Stimulated activated CD8-positive, alpha-beta memory T cell treated with anti-CD3 and anti-CD28 coated beads, Interleukin-12 subunit alpha, Interleukin-12 subunit beta, amount 100 ng/mL, for 1 hour (primary cell): ENCODE measurements at places on chromosomes 1 and 21.

GRCh38 chr1:172465617-172466016 lies 21.7 kb upstream of the PIGC start:
- DNase-seq = no peak

GRCh38 chr1:93490357-93490756 lies 42.4 kb downstream of the FNBP1L start:
- DNase-seq = no peak

- peak; percentile 9 for DNase-seq
Observed at GRCh38 chr1:9589144-9589718, 520 bp downstream of the TMEM201 start.

DNA sequence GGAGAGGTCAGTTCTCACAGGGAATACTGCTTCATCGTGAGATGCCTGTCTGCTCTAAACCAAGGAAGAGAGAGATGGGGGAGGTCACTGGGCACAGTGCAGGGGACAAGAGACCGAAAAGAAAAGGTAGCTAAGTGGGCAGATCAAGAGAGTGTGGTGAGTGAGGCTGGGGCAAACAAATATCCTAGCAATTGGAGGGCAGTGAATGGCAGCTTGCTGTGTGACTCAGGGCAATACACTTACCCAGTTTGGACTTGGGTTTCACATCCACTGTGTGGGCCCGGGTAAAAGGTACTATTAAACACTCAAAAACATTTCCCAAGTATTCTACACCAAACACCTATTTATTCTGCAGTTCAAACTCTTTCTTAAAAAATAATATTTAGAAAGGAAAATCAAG lies 10.2 kb downstream of the PLXNA2 start:
- no peak for DNase-seq

DNA sequence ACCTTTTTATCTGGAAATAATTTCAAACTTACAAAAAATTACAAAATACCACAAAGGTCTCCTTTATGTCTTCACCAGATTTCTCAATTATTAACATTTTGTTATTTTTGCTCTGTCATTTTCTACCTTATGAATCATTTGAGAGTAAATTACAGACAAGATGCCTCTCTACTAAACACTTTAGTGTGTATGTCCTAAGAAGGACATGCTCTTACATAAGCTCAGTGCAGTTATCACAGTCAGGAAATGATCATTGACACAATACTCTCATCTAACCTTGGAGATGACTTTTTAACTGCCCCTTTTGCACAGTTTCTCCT lies 378.9 kb upstream of the RUNX1 start:
- no peak for DNase-seq

GRCh38 chr1:108533351-108534083 lies 26.4 kb upstream of the EEIG2 start:
- DNase-seq = no peak

DNA sequence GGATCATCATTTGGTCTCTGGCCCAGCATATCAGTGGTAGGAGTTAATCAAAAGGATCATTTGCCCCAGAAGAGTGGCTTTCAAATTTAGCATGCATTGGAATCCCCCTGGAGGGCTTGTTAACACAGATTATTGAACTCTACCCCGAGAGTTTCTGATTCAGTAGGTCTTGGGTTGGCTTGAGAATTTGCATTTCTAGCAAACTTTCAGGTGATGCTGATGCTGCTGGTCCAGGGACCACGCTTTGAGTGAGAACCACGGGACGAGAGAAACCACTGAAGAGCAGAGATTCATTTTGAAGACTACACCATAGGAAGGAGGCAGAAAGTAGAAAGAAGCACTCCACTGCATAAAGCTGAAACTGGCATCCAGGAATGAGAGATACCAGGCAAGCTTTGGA lies 81.3 kb upstream of the DUSP10 start:
- DNase-seq = no peak

DNA sequence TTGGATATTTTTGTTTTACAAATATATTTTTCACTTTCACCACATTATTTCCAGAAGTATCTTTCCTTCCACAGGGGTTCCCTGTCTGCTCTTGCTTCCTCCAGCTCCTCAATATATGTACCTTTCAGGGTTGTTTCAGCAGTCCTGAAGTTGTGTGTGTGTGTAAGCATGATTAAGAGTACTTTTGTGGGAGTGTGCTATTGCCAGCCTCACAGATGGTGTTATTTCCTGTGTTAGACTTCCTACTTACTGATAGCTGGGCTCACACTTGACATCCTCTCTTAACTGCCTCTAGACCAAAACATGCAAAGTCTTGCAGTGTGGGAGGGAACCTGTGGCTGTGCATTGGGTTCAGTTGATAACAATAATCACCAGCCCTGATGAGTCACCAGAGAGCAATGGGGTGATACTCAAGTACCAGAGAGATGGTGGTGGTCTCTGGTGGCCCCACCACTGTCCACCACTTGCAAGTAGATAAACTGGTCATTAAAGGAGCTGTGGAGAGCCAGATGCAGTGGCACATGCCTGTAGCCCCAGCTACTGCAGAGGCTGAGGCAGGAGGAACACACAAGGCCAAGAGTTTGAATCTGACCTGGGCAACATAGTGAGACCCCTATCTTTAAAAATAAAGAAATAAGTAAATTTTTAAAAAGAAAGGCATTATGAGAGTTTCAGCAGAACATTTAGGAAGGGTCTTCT lies 126.7 kb downstream of the NR5A2 start:
- peak; percentile 25 for DNase-seq

DNA sequence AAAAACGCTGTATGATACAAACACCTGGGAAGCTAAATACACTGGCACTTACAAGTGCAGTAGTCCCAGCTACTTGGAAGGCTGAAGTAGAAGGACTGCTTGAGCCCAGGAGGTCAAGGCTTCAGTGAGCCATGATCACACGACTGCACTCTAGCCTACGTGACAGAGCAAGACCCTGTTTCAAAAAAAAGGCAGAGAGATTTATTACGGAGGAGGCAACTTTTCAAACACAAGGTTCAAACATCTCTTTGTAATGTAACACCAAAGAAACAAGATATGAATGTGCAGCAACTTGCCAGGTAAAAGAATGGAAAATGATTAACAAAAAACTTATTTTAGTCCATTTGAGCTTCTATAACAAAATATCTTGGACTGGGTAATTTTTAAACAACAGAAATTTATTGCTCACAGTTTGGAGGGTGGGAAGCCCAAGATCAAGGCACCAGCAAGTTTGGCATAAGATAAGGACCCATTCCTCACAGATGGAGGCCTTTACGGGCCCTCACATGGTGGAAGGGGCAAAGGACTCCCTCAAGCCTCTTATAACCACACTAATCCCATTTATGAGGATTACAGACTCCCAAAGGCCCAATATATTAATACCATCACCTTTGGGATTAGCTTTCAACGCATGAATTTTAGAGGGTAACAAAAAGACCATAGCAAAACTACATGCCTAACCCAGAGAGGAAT lies 73.3 kb downstream of the EVI5 start:
- no peak for DNase-seq

- DNase-seq = no peak
Observed at GRCh38 chr1:59718064-59718988, 96.4 kb upstream of the HOOK1 start.

GRCh38 chr1:99281105-99281504 lies 16.8 kb downstream of the PLPPR4 start:
- no peak for DNase-seq

DNA sequence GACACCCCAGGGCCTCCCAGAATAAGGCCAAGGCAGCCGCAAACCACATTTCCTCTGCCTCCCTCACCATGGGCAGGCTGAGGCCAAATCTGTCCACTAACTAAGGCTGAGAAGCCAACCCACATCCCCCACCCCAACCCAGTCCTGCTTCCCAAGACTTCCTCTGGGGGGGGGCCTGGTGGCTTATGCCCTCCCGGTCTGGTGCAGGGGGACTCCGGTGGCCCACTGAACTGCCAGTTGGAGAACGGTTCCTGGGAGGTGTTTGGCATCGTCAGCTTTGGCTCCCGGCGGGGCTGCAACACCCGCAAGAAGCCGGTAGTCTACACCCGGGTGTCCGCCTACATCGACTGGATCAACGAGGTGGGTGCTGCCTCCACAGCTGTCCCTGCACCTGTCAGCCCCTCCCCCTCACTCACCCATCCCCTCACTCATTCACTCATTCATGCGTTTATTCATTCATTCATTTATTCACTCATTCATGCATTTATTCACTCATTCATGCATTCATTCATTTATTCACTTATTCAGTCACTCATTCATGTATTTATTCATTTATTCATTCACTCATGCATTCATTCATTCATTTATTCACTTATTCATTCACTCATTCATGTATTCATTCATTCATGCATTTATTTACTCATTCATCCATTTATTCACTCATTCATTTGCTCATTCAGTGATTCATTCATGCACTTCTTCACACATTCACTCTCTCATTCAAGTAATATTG lies 7.3 kb downstream of the CTRC start:
- no peak for DNase-seq

DNA sequence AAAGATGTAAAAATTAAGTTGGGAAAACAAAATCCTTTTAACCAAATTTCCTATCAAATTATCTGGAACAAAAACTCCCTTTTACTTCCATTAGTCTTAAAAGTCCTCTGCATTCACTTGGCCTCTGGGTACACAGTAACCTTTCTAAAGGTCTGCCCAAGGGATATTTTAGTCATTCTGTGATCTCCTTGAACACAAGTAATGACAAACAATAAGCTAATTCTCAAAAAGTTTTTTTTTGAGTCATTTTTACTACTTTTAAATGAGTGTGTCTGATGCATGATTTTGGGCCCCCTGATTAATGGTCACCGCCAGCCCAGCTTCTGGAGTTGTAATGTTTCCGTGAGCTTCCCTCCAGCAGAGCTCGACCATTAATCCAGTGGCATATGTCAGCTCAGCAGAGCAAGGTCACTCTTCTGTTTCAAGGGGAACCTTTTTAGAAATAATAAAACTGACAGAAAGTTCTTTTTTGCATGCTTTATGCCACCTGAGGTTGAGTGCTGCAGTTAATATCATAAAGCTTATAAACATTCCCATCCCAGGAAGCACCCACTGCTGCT lies 14.3 kb downstream of the SAMSN1 start:
- DNase-seq = no peak

- DNase-seq = no peak
Observed at GRCh38 chr1:167922023-167922422, 8.1 kb upstream of the ADCY10 start.

DNA sequence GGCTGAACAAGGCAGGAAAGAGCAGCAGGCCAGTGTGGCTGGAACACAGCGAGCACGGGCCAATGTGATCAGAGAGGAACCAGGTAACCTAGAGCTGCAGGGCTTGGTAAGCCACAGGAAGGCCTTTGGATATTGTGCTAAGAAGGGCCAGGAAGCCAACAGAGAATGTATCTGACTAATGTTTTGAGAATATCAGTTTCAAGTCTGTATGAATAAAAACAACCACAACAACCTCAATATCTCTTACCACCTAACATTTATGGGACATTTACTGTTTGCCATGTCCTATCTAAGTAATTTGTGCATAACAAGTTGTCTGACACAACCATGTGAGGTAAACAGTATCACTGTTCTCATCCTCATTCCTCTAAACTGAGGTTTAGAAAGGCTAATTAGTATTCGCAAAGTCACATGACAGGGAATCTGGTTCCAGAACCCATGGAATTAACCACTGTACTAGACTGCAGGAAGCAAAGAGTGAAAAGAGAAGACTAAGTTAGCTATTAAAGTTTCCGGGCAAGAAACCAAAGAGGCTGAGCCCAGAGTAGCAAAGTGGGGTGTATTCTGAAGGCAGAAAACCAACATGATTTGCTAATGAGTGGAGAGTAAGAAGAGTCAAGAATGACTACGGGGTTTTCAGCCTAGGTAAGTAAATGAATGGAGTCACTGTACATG lies 38.9 kb downstream of the SPRTN start:
- no peak for DNase-seq

DNA sequence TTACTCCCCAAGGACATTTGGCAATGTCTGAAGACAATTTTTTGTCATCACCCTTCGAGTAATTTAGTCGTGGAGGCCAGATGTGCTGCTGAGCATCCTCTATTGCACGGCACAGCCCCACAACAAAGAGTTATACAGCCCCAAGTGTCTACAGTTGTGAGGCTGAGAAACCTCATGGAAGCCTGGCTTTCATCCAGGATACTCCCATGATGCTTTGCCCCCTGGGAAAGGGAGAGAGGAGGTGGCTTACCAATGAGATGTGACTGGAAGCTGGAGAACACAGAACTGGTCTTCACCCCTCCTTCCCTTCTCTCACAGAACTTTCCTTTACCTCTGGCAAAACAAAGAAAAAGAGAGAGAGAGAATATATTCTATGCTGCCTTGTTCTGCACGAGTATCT lies 150.9 kb upstream of the VAMP3 start:
- DNase-seq = no peak

- no peak for DNase-seq
Observed at GRCh38 chr1:38776466-38777065, 83.0 kb downstream of the RRAGC start.
